ENCODE measurements at places on chromosomes 4 and X.

DNA sequence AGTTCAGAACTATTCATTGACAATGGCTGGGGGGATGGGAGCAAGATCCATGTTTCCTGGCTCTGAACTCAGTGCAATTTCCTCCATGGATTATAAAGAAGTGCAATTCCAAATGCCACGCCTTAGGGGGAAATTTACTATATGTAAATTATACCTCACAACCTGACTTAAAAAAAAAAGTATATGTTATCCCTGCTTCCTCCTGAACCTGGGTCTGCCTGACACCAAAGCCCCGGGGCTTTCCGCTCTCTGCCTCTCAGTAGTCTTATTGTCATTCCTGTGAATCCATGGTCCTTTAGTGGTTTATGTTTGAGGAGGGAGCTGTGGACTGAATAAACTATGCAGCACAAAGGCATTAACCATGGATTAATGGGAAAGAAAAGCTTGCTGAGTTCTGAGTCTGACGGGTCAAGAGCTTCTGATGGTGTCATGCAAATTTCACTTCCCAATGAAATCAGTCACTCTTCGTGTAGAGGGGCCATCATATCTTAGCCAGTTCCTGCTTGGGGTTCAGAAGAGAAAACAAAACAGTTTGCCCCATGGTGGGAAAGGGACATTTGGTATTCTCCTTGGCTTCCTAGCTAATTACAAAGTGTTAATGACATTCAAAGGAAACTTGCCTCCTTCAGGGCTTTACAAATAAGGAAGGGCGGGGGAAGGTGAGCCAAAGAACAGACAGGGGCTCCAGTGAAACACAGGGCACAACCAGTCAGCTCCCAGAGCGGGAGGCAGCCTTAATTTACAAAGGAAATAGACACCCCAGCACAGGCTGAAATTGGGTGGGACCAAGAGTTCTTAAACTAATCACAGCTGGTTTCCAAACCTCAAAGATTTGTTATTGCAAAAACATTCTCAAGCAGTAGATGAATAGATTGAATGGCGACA lies 14.3 kb downstream of the FAM9C start:
- no peak for DNase-seq

DNA sequence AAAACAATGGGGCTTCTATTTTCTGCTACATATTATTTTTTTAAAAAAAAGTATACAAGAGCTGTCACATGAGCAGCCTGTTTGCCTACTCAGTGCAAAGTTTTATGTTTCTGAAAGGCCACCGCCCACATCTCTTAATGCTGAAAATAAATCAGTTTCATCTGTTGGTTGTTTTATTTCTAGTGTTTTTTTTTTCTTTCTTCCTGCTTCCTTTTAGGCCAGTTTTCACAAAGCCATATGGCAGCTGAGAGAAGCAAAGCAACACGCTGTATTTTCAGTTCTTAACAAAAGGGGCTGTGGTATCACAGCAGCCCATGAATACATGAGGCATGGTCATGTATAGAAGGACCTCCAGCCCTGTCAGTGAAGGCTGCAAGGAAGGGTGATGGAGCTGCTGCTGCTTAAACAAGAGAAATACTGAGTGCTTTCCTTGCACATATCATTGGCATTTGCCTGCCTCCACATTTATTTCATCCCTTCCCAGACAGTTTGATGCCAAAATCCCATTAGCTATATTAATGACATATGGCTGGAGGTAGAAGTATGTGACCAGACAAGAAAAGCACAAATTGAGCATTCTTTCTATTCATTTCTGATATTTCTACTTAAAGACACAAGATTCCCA lies 172.5 kb downstream of the PCDH18 start:
- DNase-seq = no peak

DNA sequence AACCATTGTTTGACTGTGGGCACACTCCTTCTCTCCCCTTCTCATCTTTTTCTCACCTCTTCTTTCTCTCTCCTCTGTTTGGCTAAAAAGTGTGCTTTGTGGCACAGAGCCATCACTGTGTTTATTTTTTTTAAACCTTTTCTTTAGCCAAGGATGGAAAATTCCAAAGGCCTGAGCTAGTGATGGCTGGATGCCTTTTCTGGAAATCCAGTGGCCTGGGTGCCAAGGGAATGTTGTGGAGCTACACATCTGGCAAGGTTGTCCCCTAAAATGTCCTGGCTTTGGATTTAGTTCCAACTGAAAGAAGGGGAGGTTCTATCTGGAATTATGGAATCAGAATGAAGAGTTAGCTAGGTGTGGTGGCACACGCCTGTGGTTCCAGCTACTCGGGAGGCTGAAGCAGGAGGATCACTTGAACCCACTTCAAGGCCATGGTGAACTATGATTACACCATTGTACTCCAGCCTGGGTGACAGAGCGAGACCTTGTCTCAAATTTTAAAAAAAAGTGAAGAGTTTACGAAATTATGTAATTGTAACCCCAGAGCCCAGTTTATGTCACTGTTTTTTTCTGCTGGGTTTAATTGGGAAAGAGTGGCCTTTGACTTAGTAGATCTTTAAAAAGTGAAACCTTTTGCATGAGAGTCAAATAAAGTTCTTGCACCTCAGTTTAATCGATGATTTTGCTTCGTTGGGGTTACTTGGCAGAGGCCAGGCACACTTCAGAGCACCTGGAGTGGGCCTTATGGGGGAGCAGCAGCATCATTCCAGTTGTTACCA lies 17.7 kb downstream of the DOCK11 start:
- no peak for DNase-seq

GRCh38 chr4:133802359-133803140 lies 399.0 kb downstream of the PABPC4L start:
- DNase-seq = no peak

Data from NCI-H1417 treated with DMSO at 0.1 percent for 48 hours (cell line).